ENCODE measurements at places on chromosomes 7 and 10.

DNA sequence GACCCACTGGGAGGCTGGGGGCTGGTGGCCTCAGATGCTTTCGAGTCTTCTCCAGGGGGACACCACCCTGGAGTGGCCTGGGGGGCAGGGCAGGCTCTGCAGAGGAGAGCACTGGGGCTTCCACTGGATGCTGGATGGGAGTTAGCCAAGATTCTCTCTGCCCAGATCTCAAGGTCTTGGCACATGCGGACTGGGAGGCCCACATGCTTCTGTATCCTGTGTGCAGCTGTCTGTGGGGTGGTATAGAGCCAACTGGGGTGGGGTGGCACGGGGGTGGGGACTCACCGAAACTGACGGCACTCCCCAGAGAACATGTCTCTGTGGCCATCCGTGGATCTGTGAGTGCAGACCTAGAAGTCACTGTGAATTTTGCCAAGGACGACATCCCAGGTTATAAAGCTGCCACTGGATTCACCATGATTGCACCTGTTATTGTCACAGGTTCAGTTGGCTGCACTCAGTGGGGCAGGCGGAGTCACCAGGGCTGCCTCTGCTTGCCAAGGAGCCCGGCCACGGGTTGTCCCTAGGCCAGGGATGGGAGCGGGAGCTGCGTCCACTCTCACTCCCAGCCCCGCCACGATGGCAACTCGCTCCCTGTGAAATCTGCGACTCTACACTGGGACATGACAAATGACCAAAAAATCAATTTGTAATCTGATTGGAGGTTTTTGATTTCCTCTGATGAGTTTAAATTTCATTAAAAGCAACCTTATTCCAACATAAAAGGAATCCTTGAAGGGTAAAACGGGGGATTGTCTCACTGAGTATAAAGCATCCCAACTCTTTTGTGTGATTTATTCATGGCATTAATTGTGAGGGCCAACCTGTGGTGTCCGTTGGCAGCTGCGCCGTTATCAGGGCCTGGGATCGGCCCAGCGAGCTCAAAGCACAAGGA lies 131.3 kb downstream of the EBF3 start:
- H3K36me3 ChIP-seq: peaks cover 11% of the 10 kb centered on the region
- H3K27ac ChIP-seq: no peak overlapping the region
- no peak for DNase-seq
- no peak overlapping the region for H3K4me3 ChIP-seq
- no peaks in the 10 kb centered on the region for H3K4me1 ChIP-seq

GRCh38 chr10:14389981-14390590 lies 59.4 kb upstream of the FRMD4A start:
- H3K27ac ChIP-seq: no peak overlapping the region
- no peak for DNase-seq
- no peaks in the 10 kb centered on the region for H3K4me1 ChIP-seq
- H3K27me3 ChIP-seq: no peaks in the 10 kb centered on the region
- H3K36me3 ChIP-seq: no peaks in the 10 kb centered on the region

DNA sequence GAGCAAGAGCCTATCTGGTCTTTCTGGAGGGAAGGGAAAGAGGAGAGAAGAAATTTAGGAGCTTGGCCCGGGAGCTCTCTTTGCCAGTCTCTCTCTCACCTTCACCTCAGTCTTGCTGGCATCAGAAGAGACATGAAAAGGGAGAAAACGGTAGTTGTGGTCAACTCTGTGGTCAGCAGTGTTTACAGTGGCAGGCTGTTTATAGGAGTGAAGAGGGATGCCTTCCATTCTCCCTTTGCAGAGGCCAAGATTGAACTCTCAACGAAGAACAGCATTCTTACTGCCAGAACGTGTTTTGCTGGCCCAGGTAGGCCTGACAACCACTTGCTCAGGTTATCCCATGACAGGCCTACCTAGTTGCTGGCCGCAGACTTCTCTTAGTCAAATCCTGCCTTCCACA lies 133.3 kb downstream of the CCDC3 start:
- no peak for DNase-seq
- no peak overlapping the region for H3K27ac ChIP-seq

- H3K27me3 ChIP-seq: no peaks in the 10 kb centered on the region
- H3K27ac ChIP-seq: peak overlapping the region; percentile 67
- no peak overlapping the region for H3K4me3 ChIP-seq
Observed at GRCh38 chr10:103181244-103181643, 11.8 kb downstream of the NT5C2 start.

DNA sequence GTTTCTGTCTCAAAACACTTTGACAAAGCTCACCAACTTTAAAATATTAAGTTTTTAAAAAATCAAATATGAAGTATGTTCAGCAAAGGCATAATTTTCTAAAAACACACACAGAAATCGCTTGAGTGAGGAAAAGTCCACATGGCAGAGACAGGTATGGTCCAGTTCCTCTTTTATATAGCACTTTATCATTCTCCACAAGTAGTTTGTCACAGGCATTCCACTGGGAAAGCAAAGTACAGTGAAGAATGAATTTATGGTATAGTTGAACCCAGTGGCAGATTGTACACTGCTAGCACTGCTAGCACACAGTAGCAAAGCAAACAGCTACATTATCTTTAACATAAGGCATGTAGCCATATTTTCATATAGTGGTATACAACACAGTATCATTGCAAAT lies 102.3 kb downstream of the HECTD2 start:
- H3K4me3 ChIP-seq: no peak overlapping the region
- no peaks in the 10 kb centered on the region for H3K4me1 ChIP-seq
- H3K27me3 ChIP-seq: no peaks in the 10 kb centered on the region

DNA sequence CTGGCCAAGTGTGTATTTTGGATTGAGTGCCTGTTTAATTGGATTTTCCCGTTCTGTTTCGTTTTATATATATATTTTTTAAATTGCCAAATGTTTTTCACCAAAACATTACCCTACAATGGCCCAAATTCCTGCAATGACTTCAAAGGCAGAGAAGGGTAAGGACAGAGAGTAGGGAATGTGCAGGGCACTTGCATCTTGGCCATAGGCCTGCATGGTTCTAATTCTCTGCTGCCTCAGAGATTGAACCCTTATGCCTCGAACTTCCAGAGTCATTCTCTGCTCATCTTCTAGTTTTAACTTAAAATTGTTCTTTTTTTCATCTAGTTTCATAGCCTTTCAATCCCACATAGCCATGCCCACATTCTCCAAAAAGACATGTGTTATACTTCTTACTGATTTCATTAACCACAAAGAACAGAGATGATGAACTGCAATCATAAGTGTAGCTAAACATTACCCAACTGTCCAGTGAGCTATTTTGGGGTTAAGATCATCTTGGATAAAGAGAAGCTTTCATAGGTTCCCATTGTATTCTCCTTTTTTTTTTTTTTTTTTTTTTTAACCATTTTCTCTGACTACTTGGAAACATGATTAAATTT lies 177.6 kb downstream of the PLXDC2 start:
- H3K27me3 ChIP-seq: no peaks in the 10 kb centered on the region
- DNase-seq: no peak
- no peaks in the 10 kb centered on the region for H3K36me3 ChIP-seq

DNA sequence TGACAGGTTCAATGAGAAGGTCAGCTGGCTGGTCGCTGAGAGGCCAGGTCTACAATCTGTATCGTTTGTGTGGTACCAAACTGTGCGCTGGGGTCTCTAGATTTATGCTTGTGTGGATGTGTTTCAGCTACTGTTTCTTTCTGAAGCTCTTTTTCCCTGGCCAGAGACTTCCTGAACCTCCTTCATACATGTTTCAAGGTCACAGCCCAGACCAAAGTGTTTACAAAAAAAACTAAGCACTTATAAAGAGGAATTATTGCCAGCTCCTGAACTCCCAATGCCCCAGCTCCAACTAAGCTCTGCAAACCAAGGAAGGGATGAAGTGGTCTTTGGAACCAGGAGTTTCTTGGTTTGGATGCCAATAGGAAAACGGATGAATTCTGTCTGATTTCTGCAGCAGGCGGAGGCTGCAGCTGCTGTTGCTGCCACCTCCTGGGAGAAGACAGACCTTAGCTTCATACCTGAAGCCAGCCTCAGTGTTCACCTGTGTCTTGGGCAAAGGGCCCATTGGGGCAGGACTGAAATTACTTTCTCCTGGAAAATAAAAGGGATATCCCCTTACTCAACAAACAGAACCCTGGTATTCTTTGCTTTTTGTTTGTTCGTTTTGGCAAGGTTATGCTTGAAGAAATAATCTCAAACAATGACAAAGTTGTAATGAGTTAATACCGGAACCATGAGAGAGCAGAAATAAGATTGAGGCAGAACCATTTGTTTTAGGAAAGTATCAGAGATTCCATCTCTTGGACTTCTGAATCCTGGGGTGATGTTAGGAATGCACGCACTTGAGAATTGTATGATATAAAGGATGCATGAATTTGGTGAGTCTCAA lies 24.6 kb upstream of the MKLN1 start:
- H3K4me3 ChIP-seq: no peak overlapping the region
- no peak for DNase-seq
- no peak overlapping the region for H3K27ac ChIP-seq

DNA sequence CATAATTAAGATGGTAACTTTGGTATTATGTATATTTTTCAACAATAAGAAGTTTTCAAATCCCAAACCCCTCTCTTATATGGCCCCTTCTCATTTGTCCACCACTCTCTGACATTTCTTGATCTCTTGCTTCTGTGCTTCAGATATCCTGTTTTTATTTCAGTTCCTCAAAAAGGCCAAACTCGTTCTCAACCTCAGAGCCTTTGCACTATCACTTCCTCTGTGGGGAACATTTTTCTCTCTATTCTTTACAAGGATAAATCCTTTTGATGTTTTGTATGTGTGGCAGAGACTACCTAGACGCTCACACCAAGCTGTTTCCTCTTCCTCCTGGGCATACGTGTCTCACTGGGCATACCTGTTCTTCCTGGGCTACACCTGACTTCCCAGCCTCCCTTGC lies 54.2 kb upstream of the FRMD4A start:
- H3K4me3 ChIP-seq: no peak overlapping the region
- no peaks in the 10 kb centered on the region for H3K36me3 ChIP-seq
- DNase-seq: no peak
- H3K27ac ChIP-seq: no peak overlapping the region
- no peaks in the 10 kb centered on the region for H3K27me3 ChIP-seq

GRCh38 chr10:62961951-62962523 lies 145.9 kb upstream of the EGR2 start:
- H3K27ac ChIP-seq: no peak overlapping the region
- no peaks in the 10 kb centered on the region for H3K27me3 ChIP-seq
- DNase-seq: no peak
- H3K4me3 ChIP-seq: no peak overlapping the region

Measured in psoas muscle (tissue), 8 donors.